Left forelimb (tissue), 1 donor: ENCODE measurements at places on chromosomes 6 and 20.

- no peak for DNase-seq
These were observed 171.9 kb upstream of the SULF2 start for GRCh38 chr20:47957135-47957534.

DNA sequence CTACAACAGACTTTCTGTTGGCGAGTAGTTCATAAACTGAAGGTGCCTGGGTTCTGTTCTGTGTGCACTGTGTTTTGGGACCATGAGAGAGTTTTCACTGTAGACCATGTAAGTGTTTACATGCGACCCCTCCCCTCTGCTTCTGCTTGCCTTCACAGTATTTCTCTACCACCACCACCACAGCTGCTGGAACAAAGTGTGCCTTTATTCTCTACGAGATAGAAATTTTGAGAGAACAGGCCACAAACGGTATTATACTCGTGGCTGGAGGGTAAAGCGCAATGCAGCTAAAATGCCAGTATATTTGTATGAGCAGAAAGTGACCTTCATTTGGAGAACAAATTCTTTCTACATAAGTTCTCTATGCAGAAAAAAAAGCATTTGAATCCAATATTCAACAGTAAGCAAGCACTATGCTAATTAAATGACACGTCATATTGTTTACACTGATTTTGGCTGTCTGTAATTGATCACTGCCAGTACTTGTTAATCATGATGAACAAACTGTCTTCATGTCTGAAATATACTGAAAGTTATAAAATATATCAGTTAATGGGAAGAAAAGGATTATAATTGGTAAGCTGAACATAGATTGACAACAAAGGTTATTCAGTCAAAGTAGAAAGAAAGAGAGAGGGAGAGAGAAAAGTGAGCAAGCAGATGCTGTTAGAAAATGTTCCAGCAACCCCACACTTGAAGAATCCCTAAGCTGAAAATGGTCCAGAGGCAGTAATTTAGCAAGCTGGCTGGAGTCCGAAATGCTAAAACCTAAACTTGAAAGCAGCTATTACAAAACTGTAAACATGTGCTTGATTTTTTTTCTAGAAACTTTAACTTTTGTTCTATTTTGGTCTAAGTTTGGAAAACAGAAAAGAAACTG is 8.8 kb downstream of the CLDN20 start:
- no peak for DNase-seq

DNA sequence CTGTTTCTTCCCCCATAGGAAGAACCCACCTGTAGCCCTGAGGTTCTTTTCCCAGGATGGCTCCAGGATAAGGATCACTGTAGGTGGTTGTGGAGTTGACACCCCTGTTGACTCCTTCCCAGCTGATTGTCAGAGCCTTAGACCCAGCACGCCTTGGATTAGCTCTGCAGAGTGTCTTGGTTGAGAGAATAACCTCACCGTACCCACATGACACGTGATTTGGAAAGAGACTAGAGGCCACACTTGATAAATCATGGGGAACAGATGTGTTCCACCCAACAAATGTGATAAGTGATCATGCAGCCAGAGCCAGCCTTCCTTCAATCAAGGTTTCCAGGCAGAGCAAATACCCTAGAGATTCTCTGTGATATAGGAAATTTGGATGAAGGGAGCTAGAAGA is 12.2 kb downstream of the BTN3A1 start:
- no peak for DNase-seq

GRCh38 chr6:127385668-127386430 is 42.4 kb upstream of the ECHDC1 start:
- no peak for DNase-seq

GRCh38 chr20:35432430-35432735 is 5.6 kb downstream of the GDF5 start:
- no peak for DNase-seq

DNA sequence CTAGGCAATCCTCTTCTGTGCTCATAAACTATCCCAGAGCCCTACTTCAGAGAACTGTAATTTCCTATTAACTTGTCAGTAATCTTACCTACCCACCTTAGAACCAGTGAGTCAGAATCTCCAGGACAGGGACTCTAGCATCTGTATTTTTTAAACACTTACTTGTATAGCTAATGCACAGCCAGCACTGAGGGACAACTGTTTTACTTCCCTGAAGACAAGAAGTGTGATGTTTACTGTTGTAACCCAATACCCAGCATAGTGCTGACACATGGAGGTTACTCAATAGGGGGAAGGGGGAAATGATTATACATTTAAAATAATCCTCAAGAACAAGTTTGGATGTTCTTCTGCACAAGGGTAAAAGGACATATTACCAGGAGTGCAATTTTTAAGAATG is 130.8 kb downstream of the BTBD9 start:
- DNase-seq, result no peak

- no peak for DNase-seq
These were observed 57.8 kb upstream of the PNRC1 start for GRCh38 chr6:89022798-89023197.

DNA sequence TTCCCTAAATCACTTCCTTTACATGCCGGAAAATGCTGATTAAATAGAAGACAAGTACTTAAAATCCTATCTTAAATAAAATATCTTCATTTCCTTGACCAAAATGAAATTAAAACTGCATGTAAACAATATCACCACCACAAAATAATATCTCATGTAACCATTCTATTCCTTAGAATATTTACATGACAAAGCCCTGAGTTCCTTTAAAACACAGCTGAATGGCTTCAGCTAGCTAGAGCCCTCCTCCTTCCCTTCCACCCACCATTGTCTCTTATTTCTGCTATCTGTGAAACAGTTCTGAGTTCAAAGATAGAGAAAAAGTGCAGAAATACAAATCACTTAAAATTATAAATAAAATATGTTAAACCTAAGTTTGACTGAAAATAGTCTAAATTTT is 103.1 kb downstream of the HIVEP2 start:
- DNase-seq, result no peak

DNA sequence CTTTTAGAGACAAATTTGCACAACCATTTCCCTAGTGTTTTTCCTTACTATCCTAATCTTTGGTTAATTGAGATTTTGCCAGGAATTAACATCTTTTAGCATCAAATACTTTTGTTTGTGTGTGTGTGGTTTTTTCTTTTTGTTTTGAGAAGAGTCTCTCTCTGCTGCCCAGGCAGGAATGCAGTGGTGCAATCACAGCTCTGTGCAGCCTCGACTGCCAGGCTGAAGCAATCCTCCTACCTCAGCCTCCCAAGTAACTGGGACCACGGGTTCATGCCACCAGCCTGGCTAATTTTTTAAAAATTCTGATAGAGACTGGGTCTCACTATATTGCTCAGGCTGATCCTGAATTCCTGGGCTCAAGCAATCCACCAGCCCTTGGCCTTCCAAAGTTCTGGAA is 28.5 kb downstream of the BAK1 start:
- DNase-seq, result no peak

GRCh38 chr20:36818861-36819260 is 45.3 kb upstream of the DSN1 start:
- no peak for DNase-seq

DNA sequence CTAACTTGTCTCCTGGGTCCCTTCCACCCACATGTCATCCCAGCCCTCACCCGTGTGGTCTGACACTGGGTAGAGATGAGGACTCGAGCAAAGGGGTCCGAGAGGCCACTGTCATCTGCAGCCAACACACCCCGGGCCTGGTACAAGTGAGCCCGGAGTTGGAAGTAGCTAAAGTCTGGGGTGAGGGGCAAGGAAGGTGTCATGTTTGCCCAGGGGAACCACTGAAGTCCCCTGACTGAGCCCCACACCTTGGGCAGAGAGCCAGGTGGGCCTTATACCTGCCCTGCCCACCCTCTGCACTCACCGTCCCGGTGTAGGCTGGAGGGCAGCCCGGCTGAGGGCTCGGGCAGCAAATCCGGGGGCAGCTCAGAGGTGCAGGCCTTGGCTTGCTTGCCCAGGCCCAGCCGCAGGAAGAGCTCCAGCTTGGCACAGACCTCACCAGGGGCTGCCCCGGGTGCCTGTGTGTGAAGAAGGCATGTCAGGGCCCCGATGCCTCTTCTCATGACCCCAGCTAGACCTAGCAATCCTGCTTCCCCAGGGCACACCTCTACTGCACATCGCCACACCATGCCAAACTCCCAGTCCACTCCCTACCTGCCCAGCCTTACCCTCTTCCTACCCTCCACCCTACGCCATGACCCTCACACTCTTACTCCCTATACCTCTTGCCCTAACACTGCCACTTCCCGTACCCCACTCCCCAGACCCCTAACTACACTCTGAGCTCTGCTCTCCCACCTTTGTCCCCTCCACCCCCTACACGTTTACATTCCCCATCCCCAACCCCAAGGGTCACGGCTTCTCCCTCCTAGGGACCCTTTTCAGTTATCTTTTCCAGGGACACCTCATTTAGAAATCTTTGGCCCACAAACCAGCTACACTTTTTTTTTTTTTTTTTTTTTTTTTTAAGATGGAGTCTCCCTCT is 31.7 kb upstream of the SPAG4 start:
- DNase-seq, result no peak

DNA sequence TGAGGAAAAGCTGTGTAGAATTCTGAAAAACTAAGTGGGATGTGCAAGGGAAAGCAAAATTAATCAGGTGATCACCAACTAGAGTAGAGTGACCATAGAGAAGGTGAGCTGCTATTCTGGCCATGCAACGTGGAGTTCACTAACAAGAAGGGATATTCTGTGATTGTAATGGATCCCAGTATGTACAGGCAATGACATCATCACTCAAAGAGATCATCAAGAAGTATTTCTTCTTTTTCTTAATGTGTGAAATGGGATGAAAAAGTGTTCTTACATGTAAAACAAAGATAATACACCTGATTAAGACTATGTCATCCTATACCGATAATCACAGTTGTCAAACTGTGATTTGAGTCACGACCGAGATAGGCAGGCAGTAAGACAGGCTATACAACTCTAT is 101.2 kb downstream of the SMPDL3A start:
- DNase-seq, result no peak

DNA sequence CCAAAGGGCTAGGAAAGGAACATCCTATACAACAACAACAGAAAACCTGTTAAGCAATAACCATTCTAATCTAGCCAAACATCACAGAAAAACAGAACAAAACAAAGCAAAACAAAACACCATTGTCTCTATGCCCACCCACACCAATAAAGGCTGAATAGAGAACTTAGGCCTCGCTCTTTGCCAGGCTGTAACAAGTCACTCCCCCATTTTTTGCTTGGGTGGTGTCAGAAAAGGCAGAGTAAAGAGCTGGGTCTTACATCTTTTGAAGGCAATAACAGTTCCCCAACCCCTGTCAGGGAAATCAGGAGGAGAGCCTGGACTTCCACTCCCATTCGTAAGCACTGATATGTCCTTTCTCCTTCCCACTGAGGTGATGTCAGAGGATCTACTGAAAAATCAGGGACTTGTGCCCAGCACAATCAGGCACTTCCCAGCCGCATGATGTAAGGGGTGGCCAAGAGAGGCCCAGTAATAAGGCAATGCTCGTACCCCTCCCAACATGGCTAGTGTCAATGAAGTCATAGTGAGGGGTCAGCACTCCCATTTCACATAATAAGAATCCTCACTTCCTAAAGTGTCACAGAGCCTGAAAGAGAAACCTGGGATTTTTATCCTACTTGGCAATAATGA is 31.0 kb downstream of the THEMIS start:
- no peak for DNase-seq
